ENCODE measurements at places on chromosomes 13 and 19.

- DNase-seq, result no peak
Observed at GRCh38 chr19:38290631-38291147, 13.4 kb upstream of the C19orf33 start.

DNA sequence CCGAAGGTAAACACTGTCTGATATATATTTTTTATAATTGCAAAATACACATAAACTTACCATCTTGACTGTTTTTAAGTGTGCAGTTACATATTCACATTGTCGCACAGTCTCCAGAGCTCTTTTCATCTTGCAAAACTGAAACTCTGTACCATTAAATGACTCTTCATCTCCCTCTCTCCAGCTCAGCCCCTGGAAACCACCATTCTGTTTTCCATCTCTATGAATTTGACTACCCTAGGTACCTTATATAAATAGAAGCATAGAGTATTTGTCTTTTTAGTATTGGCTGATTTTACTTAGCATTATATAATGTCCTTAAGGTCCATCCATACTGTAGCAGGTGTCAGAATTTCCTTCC is 45.8 kb downstream of the LRCH1 start:
- DNase-seq, result no peak

DNA sequence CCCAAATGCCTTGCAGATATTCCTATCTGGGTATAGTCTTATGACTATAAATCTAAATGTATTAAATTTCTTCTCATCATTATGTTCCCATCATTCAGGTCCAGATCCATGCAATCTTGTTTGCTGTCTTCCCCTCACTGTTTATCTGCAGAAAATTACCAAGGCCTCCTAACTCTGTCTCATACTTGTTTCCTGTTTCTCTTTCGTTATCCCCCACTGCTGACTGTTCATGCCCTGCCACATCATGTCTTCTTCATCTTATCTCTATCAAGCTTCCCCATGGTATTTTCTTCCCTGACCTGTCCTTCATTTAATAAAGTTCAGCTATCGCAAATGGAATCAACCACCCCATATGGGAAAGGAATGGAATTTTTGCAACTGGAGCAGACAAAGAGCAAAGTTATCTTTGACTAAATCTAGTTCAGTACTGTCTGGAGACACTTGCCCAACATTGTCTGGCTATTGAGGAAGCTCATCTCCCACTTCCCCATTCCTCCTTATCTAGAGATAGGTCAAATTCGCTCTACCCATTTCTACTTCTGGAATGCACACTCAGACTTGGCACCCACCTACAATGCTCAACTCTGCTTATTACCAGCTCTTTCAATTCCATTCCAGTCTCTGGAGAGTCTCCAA is 1358.1 kb downstream of the EFNB2 start:
- no peak for DNase-seq

GRCh38 chr19:33193269-33193864 is 763 bp upstream of the LRP3 start:
- no peak for DNase-seq

- no peak for DNase-seq
Observed at GRCh38 chr19:7550987-7551761, 15.7 kb downstream of the PNPLA6 start.

GRCh38 chr13:41418731-41419130 is 38.6 kb upstream of the RGCC start:
- no peak for DNase-seq

GRCh38 chr13:38346764-38347163 is 2.9 kb upstream of the UFM1 start:
- DNase-seq, result no peak

DNA sequence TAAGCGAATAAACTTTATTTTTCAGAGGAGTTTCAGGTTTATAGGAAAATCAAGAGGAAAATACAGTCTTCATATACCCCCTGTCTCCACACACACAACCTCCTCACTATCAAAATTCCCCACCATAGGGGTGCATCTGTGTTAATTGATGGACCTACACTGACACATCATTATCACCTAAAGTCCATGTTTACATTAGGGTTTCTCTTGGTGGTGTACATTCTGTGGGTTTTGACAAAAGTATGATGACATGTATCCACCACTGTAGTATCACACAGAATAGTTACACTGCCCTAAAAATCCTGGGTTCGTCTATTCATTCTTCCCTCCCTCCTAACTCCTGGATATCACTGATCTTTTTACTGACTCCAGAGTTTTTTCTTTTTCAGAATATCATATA is 654.2 kb downstream of the UQCRFS1 start:
- no peak for DNase-seq

- DNase-seq, result no peak
Observed at GRCh38 chr13:112142401-112142930, 75.5 kb downstream of the SOX1 start.

DNA sequence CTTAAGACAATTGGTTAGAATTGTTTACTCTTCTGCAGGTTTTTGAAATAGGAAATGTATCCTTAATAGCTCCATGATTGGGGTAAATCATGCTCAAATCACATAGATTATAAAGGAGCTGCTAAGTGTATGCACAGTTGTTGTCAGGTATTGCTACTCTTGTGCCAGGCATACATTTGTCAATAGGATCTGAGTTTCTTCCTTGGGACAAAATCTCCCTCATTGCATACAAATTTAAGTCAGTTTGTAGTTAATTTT is 109.3 kb upstream of the MLNR start:
- DNase-seq, result no peak

- DNase-seq, result no peak
Observed at GRCh38 chr13:103931331-103931845, 865.2 kb upstream of the SLC10A2 start.

- DNase-seq, result no peak
Observed at GRCh38 chr19:3636506-3636905, 9.9 kb upstream of the CACTIN start.

DNA sequence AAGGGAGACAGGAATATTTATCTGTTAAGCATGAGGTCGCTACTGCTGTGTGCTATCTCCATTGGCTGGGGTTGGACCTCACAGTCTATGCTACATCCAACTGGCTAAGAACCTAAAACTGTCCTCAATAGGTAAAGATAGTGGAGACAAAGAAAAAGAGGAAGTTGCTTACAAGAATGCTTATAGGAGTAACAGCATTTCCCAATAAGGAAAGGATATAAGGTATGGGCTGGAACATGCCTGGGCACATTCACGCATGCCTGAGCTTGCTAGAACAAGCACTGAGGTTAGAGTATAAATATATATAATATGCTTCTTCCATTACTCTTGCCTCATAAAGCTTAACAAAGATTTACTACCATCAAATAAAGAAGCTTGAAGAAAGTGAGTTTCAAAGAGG is 47.9 kb upstream of the CEACAM21 start:
- DNase-seq, result no peak
